Osteoblast (primary cell): ENCODE measurements at places on chromosomes 4 and X.

DNA sequence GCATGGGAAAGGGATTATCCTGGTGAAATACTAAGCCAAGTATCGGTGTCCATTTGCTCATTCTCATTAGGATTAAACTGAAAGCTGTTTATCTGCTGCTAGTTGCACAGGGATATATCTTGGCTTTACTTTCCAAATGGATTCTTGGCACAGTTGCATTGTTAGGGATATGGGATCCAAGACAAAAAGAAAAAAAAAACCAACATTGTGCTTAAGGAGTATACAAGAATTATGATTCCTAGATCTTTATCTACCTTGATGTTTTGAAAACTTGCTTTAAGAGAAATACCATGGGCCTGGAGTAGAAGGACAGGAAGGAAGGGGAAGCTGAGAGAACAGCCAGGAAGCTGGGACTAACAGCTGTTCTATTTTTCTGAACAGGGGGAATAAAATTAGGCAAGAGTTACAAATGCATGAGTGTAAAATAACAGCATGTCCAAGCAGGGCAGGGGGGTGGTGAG lies 107.6 kb downstream of the ATXN3L start:
- H3K27me3 ChIP-seq = no peaks in the 10 kb centered on the region
- H3K4me3 ChIP-seq = no peak overlapping the region
- H3K36me3 ChIP-seq = no peaks in the 10 kb centered on the region
- peaks cover 8% of the 10 kb centered on the region for H3K4me1 ChIP-seq
- no peak overlapping the region for H3K27ac ChIP-seq

DNA sequence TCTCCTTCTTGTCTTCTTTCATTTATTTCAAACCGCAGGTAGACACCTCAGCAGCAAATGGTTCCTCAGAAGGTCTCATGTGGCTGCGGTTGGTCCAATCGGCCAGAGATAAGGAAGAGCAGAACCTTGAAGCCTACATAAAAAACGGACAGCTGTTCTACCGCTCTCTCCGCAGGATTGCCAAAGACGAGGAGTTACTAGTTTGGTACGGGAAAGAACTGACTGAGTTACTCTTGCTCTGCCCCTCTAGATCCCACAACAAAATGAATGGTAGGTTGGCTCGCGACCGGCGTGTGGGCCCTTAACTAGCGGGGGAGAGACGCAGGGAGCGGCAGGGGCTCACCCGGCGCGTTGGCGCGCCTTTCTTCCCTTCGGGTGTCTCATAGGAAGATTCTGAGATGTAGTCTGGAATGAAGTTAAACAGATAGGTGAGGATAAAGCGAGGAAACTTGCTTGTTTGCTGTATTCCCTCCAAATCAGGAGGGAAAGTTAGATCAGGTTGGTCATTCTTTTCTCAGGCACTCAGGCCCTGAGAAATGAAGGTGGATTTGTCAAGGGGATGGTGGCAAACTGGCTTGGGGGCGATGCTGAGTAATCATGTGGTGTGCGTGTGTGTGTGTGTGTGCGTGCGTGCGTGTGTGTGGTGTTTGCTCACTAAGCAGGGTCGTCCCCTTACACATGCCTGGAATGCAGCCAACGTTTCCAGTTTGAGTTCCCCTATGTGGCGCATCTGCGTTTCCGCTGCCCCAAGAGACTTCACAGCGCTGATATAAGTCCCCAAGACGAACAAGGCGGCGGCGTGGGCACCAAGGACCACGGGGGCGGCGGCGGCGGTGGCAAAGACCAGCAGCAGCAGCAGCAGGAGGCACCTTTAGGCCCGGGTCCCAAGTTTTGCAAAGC lies 4.2 kb downstream of the PRDM8 start:
- H3K27ac ChIP-seq = peak overlapping the region; percentile 27
- no peaks in the 10 kb centered on the region for H3K27me3 ChIP-seq
- H3K4me1 ChIP-seq = peaks cover 10% of the 10 kb centered on the region

GRCh38 chr4:169621731-169622492 lies 1.5 kb downstream of the CLCN3 start:
- peak overlapping the region; percentile 99 for H3K27ac ChIP-seq
- H3K36me3 ChIP-seq = no peaks in the 10 kb centered on the region
- H3K4me1 ChIP-seq = peaks cover 22% of the 10 kb centered on the region
- DNase-seq = no peak
- H3K27me3 ChIP-seq = no peaks in the 10 kb centered on the region

GRCh38 chrX:149298111-149298510 lies 207.0 kb downstream of the IDS start:
- H3K4me1 ChIP-seq = no peaks in the 10 kb centered on the region
- no peak for DNase-seq
- H3K27ac ChIP-seq = no peak overlapping the region
- H3K4me3 ChIP-seq = no peak overlapping the region
- no peaks in the 10 kb centered on the region for H3K27me3 ChIP-seq
